HepG2 (cell line): ENCODE measurements at places on chromosomes 4 and X.

- DNase-seq, result no peak
Observed at GRCh38 chr4:109571494-109571893, 11.4 kb downstream of the MCUB start.

- DNase-seq, result no peak
Observed at GRCh38 chrX:153454901-153455550, 9.2 kb upstream of the TREX2 start.

GRCh38 chr4:27278615-27279375 is 418.2 kb downstream of the STIM2 start:
- peak; percentile 4 for DNase-seq

DNA sequence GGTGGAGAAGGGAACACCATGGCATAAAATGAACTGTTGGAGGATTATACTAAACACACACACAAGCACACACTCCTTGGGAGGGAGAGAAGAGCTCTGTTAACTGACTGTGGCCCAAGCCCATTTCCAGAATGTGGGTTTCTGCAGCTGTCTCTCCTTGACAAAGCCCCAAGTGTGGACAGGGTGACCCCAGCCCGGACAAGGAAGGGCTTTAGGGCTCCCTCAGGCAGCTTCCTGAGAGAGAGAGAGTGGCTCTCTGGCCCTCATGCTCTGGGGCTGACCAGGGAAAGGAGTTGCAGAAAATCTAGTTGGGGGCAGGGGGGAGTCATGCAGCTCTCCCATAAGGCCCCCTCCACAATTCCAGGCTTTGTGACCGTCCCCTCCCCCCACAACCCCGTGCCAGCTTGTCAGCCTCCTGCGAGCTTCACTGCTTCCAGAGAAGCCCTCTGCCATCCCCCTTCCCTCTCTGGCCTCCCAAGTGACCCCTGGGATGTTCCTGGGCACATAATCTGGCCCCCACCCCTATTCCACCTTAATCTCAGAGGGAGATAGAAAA is 590 bp downstream of the ARHGEF9 start:
- DNase-seq, result no peak

- DNase-seq, result no peak
Observed at GRCh38 chrX:114717921-114718320, 134.0 kb downstream of the HTR2C start.

DNA sequence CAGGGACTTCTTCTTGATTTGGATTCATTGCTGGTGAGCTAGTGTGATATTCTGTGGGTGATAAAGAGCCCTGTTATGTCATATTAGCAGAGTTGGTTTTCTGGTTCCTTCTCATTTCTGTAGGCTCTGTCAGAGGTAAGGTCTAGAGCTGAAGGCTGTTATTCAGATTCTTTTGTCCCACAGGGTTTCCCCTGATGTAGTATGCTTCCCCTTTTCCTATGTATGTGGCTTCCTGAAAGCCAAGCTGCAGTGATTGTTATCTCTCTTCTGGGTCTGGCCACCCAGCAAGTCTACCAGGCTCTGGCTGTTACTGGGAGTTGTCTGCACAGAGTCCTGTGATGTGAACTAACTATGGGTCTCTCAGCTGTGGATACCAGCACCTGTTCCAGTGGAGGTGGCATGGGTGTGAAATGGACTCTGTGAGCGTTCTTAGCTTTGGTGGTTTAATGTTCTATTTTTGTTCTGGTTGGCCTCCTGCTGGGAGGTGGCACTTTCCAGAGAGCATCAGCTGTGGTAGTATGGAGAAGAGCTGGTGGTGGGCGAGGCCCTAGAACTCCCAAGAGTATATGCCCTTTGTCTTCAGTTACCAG is 373.7 kb downstream of the AR start:
- DNase-seq, result no peak

DNA sequence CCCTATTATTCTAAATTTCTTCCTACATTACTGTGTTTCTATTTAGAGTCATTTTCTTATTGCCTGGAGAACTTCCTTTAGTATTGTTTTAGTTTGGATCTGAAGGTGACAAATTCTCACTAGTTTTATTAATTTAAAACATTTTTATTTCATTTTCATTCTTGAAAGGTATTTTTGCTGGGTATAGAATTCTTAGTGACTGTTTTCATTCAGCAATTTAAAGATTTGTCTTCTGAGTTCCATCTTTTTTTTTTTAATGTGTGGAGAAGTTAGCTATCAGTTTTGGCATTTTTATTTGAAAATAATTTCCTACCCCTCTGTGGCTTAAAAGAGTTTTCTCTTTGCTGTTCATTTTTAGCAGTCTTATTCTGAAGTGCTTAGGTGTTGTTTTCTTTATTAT is 169.2 kb downstream of the FRAS1 start:
- no peak for DNase-seq
